ENCODE measurements at places on chromosomes 2 and 18. TPM values are rescaled to one million over a fixed set of nuclear protein-coding genes. Genes with fewer than 3 reads are reported as not detected.

DNA sequence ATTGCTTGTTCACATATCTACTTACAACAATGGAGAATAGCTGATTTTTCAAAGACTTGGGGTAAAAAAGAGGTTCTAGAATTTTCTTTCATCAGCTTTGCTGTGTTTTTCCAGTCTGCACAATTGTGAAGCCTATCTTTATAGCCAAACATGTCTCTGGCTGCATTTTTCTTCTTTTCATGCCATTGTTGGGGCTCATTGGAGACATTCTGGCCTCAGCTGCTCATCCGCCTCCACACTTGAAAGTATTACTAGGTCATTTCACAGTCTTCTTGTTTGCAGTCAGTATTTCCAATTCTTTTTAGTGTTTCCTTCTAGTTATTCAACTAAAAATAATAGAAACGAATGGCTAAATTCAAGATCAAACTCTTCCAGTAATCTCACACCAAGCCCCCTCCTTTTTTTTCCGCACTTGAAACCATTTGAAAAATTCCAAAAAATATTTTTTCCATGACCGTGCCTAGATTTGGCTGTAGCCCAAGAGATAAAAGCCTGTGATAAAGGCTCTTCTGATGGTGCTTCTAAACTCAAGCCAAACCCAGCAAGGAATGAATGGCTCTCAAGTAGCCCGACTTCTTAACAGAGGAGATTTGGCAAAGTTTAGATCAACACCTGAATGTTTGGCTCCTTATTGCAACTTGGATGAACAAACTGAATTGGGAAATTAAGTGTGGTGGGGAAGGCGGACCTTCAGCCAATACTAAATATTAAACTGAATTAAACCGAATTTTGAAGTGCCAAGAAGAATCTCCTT, 103.4 kb downstream of the NRP2 start:
- no peak overlapping the region for H3K4me3 ChIP-seq
- H3K36me3 ChIP-seq, result no peaks in the 10 kb centered on the region
- H3K27me3 ChIP-seq, result no peaks in the 10 kb centered on the region
- no peak for DNase-seq

The CNGA3 gene
- 0.34 TPM for total RNA-seq

The SRD5A2 gene
- 0.25 TPM for total RNA-seq

The SATB2 gene
- 3.6 TPM for total RNA-seq

The SCN7A gene
- total RNA-seq, result 71.9 TPM

Data from ovary (tissue), 10 donors.